ENCODE measurements at places on chromosomes 12 and 14.
A peak's percentile ranks its signal among the peaks of the same experiment; 100 is the strongest.

- peak; percentile 22 for DNase-seq
Measured at GRCh38 chr12:41188841-41189394, 798 bp downstream of the PDZRN4 start.

- DNase-seq = no peak
Measured at GRCh38 chr12:26740991-26741390, 92.0 kb downstream of the ITPR2 start.

DNA sequence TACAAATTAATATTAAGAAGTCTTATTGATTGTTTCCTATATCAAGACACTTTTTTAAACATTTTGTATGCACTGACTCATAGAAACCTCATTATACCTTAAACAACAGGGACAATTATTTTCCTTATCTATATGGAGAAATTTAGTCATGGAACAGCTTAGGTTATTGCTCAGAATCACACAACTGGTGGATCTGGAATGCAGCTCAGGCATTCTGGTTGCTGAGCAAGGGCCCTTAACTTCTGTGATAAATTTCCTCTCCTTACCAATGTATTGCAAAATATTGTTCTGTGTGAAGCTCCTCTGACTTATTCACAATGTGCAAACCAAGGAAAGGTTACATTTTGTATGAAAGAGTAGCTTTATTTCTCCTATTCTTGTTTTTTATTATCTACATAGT lies 817.8 kb downstream of the LRFN5 start:
- no peak for DNase-seq

DNA sequence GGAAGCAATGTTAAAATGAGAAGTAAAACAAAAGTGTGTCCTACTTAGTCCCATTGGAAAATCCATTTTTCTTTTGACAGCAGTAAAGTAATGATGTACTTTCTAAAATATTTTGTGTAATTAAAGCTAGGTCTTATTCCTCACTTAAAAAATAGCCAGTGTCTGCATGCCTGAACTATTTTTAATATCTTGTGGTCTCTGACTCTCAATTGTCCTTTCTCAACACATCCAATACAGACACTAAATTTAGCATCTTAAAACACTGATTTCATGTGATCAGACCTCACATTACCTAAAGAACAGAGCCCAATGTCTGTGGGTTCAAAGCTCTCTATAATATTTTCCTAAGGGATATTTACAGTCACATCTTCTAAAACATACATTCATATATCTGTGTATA lies 108.0 kb downstream of the DERA start:
- DNase-seq = no peak

- DNase-seq = no peak
Measured at GRCh38 chr14:103204852-103205540, 81.7 kb downstream of the TNFAIP2 start.

DNA sequence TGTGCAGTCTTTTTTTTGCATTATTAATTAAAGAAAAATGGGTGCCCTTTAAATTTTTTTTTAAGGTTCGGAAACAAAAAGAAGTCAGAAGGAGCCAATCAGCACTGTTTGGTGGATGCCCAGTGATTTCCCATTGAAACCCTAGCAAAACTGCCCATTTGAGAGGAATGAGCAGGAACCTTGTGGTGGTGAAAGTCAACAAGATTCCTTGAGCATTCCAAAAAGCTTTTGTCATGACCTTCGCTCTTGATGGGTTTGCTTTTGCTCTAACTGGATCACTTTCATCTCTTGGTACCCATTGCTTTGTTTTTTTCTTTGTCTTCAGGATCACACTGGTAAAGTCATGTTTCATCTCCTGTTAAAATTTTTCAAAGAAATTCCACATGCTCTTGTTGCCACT lies 54.1 kb downstream of the ADIPOR2 start:
- DNase-seq = no peak

- no peak for DNase-seq
Measured at GRCh38 chr14:57209561-57209960, 59.1 kb downstream of the EXOC5 start.

Data from muscle of back (tissue), 13 donors.